ENCODE measurements at places on chromosomes 3 and 15.

DNA sequence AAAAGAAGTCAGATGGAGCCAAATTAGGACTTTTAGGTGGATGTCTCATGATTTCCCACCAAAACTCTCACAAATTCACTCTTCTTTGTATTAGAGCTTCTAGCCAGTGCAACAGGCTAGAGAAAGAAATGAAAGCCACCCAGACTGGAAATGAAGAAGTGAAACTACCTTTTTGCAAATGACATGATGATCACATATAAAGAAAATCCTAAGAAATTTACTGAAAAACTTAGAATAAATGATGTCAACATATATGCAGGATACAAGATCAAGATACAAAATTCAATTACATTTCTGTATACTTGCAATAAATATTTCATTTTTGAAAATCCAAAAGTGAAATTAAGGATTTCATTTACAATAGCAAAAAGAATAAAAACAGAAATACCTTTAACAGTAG is 110.8 kb downstream of the LRIG1 start:
- no peak for DNase-seq

- DNase-seq, result no peak
Observed at GRCh38 chr3:140128217-140128616, 193.2 kb downstream of the CLSTN2 start.

GRCh38 chr15:77496715-77497109 is 76.0 kb downstream of the HMG20A start:
- peak; percentile 51 for DNase-seq

DNA sequence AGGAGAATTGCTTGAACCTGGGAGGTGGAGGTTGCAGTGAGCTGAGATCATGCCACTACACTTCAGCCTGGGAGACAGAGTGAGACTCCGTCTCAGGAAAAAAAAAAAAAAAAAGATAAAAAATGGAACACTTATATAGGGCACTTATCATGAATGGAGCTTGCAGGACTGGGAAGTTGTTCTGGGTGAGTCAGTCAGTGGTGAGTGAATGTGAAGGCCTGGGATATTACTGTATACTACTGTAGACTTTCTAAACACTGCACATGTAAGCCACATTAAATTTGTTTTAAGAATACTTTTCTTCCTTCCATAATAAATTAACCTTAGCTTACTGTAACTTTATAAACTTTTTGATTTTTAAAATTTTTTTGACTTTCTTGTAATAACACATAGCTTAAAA is 59.8 kb downstream of the SFMBT1 start:
- DNase-seq, result no peak

GRCh38 chr3:59450946-59451763 is 401.3 kb upstream of the CFAP20DC start:
- DNase-seq, result peak; percentile 65

GRCh38 chr3:149523512-149524299 is 49.2 kb downstream of the TM4SF4 start:
- DNase-seq, result no peak

GRCh38 chr15:64808785-64809453 is 16.5 kb downstream of the PIF1 start:
- no peak for DNase-seq

- DNase-seq, result no peak
Observed at GRCh38 chr3:23038471-23038870, 164.7 kb upstream of the UBE2E2 start.

GRCh38 chr3:111764645-111765091 is 94.4 kb upstream of the PHLDB2 start:
- peak; percentile 42 for DNase-seq

DNA sequence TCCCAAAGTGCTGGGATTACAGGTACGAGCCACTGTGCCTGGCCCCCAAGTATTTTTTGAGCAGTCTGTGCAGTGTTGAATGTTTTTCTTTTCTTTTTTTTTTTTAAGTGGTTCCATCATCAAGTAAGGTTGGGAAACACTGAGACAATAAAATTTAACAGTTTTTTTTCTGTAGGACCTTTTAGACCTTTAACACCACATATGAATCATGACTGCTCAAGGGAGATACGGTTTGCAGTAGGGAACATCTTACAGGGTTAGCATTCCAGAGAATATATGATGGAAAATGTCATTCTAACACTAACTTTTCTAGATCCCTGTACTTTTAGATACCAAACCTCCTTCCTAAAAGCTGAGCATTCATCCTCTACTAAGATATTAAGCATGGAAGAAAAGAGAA is 41.7 kb downstream of the SNX4 start:
- DNase-seq, result no peak

DNA sequence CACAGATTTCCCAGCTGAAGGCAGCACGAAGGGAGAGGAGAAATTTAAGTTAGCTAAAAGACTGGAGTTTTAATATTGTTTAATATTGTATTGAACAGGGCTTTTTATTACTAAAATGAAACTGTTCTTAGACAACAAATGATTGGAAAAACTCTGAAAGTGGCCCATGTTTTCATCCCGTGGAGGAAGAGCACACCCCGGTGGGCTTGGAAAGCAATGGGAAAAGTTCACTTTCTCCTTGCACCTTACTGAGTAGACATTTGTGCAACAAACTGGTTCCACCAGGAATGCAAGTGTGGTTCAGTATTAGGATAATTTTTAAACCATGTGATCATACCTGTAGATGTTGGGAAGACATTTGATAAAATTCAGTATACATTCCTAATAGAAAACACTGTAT is 8.2 kb upstream of the ESYT3 start:
- DNase-seq, result peak; percentile 13

DNA sequence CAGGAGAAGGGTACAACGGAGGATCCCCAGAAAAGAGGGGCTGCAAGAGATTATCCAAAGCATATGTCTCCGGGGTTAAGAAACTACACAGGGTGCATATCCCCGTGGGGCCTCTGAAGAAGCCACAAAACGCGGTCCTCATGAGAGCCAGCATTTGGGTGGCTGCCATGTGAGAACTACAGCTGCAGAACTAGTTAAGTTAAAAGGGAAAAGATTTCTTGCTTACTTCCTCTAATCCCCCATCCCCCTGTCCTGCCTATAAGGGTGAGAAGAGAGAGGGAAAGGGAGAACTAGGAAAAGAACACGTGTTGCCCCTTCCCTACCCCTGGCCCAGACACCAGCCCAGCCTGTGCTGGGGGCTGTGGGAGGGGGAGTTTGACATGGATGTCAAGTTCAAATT is 70.4 kb upstream of the PCSK6 start:
- DNase-seq, result no peak

GRCh38 chr3:105845488-105845887 is 23.3 kb downstream of the CBLB start:
- DNase-seq, result no peak

DNA sequence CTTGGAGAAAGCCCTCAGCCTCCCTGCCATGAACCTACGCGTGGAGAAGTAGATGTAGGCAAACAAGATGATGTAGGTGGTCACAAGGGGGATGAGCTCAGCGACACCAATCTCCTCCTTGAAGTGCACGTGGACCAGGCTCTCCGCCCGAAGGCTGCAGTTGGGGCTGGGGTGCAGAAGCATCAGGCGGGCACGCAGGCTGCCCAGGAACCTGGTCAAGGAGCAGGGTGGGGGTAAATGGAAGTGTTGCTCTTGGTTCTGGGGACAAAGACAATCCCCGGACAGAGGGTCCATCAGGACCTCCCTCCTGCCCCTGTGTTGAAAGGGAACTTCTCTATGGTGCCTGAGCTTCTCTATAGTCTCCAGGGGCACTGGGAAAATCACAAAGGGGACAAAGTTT is 45.1 kb downstream of the PTPN23 start:
- DNase-seq, result no peak

DNA sequence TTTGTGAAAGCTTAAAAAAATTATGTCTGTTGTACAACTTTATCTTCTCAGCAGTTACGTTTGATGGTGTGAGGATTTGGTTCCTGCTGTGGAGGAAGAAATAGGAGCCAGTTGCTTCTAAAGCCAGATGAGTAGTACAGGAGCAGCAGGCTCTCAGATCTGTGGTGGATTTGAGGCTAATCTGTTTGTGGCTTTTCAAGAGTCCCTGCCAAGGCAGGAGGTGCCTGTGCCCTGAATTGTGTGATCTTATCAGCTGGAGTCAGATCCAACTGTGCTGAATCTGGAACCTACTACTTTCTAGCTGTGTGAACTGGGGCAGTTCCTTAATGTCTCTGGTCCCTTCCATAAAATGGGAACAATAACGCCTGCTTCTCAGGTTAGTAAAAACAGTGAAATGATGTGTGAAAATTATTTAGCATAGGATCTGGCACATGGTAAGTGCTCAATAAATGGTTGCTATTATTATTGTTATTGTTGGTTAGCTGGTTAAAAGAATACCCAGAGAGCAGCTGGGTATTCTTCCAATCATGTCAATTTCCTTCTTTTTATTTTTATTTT is 7.7 kb downstream of the CLDN11 start:
- DNase-seq, result no peak

GRCh38 chr3:8371960-8372463 is 129.6 kb upstream of the LMCD1 start:
- no peak for DNase-seq

GRCh38 chr3:171718493-171719185 is 91.6 kb downstream of the PLD1 start:
- no peak for DNase-seq

GRCh38 chr15:97224191-97224641 is 736.3 kb upstream of the ARRDC4 start:
- DNase-seq, result no peak

DNA sequence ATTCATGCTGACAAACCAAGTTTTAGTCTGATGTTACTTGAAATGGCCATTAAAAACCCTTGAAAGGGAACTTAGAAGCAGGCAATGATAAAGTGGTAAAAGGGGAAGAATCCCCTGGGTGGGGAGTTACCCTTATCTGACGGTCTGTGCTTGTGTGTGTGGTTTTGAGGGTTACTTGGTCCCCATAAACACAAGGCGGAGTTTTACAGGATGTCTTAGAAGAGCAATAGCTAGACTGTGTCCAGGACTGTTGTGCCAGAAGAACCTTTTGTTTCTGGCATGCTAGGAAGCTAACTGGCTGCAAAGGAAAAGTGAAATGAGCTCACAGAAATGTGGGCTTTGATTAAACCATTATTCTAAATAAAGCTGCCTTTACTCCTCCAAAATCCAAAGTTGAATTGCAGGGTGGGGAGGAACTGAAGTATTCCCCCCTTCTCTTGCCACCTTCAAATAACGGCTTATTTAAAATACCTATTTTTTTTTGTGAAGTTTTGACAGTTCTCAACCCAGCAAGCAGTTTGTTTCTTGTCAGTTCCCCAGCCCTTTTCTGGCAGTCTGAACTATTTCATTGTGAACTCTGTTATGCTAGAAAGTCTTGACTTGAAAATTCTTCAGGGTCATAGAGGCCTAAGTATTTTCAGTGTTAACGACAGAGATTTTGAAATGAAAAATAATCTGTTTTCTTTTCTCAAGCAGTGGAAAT is 443.5 kb downstream of the OTOL1 start:
- no peak for DNase-seq

DNA sequence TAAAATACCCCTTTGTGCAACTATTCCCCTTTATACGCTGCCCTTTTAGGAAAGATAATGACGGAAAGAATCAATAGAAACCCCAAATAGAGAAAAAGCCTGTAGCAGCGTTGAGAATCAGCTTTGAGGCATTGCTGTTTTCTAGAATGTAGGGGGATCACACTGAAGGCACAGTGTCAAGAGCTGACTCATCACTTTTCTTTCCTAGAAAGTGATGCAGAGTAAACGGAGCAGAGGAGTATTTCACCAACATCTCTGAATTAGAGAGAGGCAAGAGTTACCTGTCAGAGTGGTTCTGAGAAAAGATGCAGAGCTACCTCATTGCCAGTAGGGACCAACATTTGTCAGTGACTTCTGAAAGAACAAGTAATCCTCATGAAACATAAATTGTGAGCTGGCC is 269.8 kb upstream of the TMC3 start:
- DNase-seq, result no peak

GRCh38 chr3:78154521-78155186 is 1114.8 kb downstream of the ROBO2 start:
- no peak for DNase-seq

DNA sequence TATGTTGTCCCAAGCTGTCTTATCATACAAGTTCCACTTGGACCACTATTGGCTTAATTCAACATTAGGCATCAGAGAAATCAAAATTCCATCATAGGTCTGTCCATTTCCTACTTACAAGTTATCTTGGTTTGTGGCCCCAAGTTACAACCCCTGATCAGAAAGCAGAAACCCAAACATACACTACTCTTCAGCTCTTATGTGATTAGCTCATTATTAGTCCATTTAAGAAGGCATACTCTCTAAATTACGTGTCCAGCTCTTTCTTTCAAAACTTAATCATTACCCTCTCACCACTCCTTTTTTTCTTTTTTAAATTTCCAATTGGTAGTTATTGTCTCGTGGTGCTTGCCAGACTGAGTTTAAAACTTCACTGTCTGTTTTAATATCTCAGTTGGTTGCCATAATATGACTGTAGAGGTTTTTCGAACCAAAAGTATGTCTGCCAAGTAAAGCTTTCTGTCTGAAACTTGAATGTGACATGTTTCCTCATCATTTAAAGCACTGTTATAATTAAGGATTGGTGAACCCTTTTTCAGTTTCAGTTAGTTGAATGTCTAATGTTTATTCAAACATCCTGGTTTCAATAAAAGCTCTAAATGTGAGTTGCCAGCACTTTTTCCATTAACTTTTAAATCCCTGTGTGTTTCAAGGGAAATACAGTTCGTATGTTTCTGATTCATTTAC is 150.3 kb downstream of the SAMMSON start:
- no peak for DNase-seq

- no peak for DNase-seq
Observed at GRCh38 chr3:145243875-145244274, 917.1 kb downstream of the PLOD2 start.

GRCh38 chr3:129892486-129892856 is 1.0 kb downstream of the TMCC1 start:
- peak; percentile 4 for DNase-seq

- DNase-seq, result no peak
Observed at GRCh38 chr15:39884351-39884750, 35.7 kb downstream of the GPR176 start.

- no peak for DNase-seq
Observed at GRCh38 chr3:169280010-169280585, 383.4 kb downstream of the MECOM start.

DNA sequence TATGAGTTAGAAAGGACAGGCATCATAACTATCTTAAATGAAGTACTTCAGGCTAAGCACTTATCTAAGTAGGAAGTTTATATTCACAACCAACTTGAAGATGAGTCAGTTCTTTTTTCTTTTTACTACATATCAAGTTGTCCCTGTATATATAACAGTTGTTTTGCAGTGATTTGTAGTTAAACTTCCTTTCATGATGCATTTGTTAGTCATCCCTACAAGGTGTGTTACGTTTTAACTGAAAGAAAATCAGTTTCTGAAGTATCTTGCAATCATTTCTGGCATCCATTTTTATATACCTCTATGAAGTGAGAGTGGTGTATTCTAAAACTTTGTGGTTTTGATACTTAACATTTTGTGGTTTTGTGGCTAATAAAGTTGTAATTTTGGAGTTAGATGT is 46.1 kb downstream of the ZFAND6 start:
- no peak for DNase-seq

GRCh38 chr3:171953301-171954022 is 85.9 kb upstream of the FNDC3B start:
- DNase-seq, result no peak

All from trophoblast cell (in vitro differentiated cells and primary cell).